ENCODE measurements at places on chromosomes 13 and 19.
A peak's percentile ranks its signal among the peaks of the same experiment; 100 is the strongest.

DNA sequence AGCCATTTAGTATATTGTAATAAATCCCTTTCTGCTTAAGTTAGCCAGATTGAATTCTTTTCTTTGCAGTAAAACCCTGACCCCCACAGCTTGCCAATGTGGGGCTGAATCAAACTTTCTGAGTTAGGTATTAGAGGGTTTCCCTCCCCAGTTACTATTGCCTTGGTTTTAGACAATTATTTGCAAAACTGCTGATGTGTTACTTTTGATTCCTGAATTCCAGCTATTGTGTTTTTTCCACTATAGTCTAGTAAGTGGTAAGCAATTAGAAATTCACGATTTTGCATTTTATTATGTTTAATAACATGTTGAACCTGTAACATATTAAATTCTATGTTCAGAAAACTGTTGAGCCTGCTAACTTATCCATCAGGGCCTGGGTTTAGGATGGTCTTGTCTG is 391.5 kb downstream of the DLEU7 start:
- no peak for DNase-seq

DNA sequence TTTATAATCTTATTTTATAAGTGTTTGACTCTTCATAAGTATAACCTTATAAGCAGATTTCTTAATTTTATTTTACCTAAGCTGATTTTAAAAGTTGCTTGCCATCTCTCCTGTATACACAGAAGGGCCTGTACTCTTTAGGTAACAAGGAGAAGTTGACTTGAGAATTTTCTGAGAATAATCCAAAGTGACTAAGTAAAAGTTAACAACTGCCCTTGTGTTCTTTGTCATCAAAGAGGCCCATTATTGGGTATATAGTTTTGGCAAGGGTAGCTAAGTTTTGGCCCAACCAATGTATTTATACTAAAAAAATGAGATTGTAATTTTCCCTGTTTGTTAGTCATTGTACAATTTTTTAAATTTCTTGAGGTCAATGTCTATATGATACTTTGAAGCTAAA is 3.2 kb downstream of the LCP1 start:
- no peak for DNase-seq

DNA sequence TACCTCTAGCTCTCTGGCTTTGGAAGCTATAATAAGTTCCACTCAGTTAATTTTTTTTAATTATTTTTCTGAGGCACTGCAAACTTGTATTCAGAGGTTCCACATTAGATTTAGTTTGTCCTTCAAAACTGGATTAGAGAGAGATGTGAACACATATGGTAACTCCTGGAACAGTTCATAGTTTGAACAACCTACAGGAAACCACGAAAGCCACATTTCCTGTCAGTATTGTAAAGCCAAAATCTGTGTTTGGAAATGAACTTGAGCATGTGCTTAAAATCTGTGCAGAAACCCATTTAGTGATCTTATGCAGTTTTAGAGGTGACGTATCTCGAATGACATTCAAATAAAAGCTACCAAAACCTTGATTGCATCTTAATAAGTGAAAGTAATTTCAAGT is 1952.0 kb downstream of the OLFM4 start:
- DNase-seq = no peak

DNA sequence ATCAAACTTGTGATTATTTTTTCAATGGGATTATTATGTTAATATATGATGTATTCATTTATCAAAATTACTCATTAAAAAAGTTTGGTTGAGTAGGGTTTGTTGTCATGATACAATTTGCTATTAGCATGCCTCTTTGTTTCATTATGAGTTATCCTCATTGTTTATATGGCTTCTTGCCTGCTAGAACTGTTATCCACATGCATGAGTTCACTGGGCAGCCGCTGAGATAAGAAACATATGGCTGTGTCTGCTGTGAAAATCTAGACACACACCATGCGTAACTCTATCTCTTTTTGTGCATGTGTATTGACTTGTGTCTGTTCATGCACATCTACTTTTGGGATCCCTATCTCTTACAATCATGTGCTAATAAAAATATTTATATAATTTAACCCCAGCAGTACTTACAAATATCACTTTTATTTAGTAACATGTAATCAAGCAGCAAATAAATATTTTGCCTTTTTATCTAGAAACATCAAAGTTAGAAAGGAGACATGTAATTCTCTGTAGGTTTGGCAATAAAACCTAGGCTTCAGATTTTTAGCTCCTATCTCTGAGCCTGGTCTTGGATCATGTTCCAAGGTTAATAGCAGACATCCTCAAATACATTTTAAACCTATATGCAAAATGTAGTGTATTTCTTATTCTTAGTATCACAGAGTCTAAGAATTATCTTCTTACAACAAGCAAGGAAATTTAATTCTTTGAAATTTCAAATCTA is 11.2 kb upstream of the KLF12 start:
- no peak for DNase-seq

- DNase-seq = no peak
Observed at GRCh38 chr19:14112809-14113385, 4.7 kb downstream of the PRKACA start.

DNA sequence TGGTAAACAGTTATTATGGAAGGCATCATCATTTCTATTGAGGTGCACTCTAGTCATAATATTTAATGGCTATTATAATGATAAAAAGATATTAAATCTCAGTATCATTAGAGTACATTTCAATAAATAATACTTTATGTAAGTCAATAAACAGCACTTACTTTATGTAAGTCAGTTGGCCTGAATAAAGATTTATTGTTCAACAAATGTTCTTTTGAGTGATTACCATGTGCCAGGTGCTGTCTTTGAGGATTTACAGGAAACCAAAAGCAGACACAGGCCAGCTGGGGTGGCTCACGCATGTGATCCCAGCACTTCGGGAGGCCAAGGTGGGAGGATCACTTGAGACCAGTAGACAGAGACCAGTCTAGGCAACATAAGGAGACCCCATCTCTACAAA is 5.0 kb upstream of the NKG7 start:
- DNase-seq = no peak

DNA sequence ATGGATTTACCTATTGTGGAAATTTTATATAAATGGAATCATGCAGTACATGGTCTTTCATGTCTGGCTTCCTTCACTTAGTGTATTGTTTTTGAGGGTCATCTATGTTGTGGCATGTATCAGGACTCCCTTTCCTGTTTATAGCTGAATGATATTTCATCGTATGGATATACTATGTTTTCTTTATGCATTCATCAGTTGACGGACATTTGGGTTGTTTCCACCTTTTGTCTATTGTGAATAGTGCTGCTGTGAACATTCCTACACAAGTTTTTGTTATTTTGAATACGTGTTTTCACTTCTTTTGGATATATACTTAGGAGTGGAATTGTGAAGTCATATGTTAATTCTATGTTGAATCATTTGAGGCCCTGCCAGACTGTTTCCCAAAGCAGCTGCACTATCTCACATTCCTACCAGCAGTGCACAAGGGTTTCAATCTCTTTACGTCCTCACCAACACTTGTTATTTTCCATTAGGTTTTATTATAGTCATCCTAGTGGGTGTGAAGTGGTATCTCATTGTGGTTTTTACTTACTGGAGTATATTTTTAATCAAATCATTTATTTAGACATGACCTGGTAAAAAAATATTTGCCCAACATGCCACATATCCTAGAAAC is 262.7 kb downstream of the DLEU7 start:
- no peak for DNase-seq

GRCh38 chr19:13195678-13196077 is 45.5 kb downstream of the IER2 start:
- peak; percentile 34 for DNase-seq

DNA sequence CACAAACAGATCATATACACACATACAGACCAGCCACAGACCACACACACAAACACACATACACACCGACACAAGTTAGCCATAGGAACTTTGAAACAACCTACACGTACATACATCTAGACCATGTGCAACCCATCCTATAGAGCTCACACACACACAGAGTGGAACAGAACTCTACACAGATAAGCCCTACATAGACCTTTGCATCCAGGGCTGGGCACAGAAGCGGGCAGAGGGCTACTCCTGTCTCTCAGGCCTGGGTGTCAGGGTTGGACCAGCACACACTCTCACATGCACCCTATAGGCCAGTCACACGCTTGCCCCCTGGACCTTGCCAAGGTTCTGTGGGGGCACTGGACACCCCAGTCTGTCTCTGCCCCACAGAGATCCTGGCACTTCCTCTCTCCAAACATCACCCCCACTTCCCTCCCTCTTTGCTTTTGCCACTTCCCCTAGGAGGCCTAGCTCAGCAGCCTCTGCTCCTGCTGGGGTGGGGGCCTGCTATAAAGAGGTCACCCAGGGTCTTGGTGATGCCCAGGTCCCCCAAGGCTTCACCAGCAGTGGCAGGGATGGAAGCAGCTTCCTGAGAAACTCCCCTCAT is 5.8 kb upstream of the JUNB start:
- DNase-seq = no peak

GRCh38 chr19:7442423-7442822 is 46.4 kb downstream of the PEX11G start:
- DNase-seq = no peak

DNA sequence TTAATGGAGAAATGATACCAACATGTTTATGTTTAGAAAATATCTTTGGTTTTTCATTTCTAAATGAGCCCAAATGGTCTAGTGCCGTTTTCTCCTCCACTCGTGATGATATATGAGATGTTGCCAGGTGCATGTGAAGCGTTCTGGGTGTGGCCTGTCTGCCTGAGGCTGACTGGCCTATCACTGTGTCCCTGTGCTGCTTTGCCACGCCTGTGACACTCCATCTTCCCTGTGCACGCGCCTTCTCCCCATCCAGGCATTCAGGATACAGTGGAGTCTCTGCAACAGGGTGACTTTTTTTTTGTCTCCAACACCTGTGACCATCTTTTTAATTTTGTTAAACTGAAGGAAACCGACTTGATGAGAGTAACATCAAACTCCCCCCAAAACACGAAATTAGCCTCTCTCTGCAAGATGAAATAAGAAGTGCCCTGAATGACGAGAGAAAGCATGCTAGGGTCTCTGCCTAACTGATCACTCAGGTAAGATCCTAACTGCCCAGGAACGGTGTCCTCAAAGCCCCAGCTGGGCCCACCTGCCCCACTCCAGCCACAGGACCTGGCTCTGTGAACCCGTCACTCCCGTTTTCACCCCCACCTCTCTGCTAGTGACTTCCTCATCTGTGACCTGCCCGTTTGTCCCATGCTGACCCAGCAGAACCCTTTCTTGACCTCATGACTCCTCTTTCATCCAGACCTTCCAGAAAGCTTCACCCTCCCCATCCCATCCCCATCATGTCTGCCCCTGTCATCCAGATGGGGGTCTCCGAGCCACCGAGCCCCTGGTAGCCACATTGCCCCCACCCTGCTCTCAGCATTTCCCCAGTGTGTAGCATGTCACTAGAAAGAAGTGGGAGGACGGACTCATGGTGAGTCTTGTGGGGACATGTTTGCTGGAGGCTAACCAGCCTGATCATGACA is 33.2 kb upstream of the TFDP1 start:
- DNase-seq = no peak

GRCh38 chr13:80149736-80150135 is 191.2 kb downstream of the SPRY2 start:
- DNase-seq = no peak

DNA sequence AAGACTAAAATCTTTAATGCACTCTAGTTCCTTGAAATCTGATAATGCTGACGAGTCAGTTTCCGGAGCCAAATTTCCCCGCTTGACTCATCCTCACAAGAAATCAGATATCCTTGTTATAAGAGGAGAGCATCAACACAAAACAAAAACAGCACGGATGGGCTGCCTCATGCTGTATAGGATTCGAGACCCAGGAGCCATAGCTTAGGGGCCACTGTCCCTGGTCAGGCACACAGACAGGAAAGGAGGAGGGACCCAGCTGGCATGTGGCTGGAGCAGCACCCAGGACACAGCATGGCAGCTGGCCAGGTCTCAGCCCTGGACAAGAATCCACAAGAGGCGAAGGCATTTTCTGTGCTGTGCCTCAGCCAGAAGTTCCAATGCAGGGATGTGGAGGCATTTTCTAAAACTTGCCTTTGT is 110.2 kb upstream of the SPATA13 start:
- DNase-seq = no peak

DNA sequence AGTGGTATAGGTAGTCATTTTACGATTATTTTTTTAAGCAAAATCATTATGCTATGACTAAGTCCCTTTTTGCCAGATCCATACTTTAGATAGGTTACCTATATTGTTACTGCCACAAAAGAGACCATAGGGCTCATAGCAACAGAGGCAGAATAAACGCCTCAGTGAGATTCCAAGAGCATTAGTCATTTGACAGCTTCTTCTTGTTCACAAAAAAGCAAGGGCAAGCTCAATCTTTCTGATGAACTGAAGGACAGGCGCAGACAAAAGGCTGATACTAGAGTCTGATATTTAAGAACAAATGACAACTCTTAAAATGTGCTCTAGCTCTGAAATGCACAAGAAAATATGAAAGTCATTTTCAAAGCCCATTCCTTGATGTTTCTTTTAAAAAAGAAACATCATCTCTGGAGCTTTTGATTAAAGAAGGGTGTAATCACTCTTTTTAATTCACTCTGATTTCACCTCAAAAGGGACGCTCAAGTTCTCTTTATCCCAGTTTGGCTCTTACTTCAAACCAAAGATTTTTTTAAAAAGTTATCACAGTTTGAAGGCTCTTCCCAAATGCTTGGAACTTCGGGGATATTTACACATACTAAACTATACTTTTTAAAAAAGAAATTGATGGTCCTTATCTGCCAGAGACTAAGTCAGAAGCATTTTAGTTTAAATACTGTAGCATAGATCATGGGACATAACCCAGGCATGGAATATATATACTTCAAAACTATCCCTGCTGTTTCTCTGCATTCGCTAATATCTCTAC is 187.2 kb downstream of the EFNB2 start:
- no peak for DNase-seq

DNA sequence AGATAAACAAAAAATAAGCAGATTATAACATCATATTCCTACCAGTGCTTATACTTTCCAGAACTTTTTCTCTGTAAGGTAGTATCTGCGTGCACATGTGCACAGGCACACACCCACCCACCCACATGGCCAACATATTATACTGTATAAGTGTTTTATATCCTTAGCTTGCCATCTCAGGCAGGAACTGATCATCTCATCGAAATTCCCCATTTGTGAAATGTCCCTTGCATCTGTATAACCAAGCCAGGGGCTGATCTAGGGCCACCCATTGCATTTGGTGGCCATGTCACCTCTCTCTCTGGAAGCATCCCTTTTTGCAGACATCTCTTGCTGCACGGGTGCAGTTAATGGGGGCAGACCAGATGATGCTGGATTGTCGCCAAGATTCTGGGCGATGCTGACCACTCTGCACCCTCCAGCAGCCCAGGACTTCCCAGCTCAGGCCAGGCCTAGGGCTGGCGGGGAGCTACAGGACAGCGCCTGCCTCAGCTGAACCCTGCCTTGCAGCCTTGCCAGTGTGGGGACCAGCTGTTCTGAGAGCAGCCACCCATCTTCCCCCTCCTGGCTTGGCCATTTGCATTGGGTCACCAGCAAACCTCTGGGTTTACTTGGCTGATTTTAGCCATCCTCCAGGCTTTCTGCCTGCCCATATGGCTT is 95.9 kb downstream of the SLC7A1 start:
- DNase-seq = no peak

All from stimulated activated naive B cell treated with anti-CD40 and anti-IgM and Interleukin-4, amounts not matched to agents 10 μg/mL and 1 μg/mL and 100 μg/mL, for 72 hours (primary cell).